ENCODE measurements at places on chromosomes 4 and X.

GRCh38 chr4:5277079-5277478, 225.8 kb downstream of the STK32B start:
- no peak for DNase-seq

DNA sequence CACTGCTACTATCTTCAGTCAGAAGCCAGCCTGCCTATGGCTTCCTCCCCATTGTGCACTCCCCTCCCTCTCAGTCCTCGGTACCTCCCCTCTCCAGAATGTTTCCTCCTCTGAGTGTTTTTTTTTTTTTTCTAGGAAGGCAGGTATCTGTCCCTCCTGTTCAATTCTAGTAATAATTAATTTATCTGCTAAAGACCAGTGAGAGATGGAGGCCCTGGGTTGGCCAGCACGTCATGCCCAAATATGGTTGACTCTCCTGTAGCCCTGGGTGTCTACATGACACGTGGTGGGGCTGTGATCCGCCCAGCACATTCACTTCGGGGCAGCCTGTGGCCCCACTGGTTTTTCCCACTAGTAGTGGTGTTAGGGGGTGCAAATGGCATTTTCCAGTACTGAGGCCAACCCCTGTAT, 1.8 kb downstream of the FLNA start:
- no peak for DNase-seq

- no peak for DNase-seq
These were observed 5.2 kb downstream of the TNIP2 start for GRCh38 chr4:2750719-2751605.

GRCh38 chr4:48275247-48275646, 5.6 kb upstream of the TEC start:
- no peak for DNase-seq

DNA sequence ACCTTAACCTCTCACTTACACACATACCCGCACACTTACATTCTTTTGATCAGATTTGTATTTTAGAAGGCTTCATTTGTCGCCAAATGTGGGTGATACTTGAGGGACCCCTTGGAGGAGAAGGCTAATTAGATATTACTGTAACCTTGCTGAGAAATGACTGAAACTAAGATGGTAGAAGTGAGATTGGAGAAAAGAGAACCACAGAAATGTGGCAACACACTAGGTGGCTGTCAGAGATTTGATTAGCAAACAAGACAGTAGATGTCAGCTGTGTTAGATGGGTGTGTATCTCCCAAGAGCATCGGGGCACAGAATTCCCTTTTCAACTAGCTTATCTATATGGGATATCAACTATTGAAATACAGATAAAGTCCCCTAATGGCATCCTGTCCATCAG, 149.3 kb upstream of the FABP2 start:
- no peak for DNase-seq

GRCh38 chr4:19324184-19324583, 927.5 kb upstream of the SLIT2 start:
- DNase-seq: no peak

DNA sequence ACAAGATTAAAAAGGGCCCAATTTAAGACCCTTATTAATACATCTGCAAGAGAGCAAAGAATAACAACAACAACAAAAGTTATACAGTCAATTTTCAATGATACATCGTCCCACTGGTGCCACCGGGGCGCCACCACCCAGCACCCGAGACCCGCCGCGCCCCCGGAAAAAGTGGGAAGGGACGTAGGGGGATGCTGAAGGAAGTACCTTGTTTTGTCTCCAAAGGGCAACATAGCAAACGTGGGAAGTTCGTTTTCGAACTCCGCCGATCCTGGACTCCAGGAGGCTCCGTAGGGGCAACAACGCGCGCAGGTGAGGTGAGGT, 1.7 kb downstream of the PDE5A start:
- no peak for DNase-seq

- DNase-seq: no peak
These were observed 59.5 kb downstream of the APBB2 start for GRCh38 chr4:41154814-41155177.
